ENCODE measurements at places on chromosomes 12 and 14.

GRCh38 chr12:120598674-120599463 is 17.7 kb upstream of the POP5 start:
- no peak for DNase-seq

GRCh38 chr14:59997449-59997848 is 77.5 kb downstream of the LRRC9 start:
- no peak for DNase-seq

DNA sequence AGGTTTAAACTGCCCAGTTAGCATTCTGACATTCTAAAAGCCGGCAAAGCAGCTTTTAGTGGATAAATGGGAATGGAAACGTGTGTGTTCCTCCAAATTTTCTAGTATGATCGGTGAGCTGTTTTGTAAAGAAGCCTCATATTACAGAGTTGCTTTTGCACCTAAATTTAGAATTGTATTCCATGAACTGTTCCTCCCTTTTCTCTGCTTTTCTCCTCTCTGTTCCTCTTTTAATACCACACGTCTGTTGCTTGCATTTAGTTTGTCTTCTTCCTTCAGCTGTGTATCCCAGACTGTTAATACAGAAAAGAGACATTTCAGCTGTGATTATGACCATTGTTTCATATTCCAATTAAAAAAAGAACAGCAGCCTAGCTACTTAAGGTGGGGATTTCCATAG is 10.7 kb downstream of the DYRK2 start:
- no peak for DNase-seq

DNA sequence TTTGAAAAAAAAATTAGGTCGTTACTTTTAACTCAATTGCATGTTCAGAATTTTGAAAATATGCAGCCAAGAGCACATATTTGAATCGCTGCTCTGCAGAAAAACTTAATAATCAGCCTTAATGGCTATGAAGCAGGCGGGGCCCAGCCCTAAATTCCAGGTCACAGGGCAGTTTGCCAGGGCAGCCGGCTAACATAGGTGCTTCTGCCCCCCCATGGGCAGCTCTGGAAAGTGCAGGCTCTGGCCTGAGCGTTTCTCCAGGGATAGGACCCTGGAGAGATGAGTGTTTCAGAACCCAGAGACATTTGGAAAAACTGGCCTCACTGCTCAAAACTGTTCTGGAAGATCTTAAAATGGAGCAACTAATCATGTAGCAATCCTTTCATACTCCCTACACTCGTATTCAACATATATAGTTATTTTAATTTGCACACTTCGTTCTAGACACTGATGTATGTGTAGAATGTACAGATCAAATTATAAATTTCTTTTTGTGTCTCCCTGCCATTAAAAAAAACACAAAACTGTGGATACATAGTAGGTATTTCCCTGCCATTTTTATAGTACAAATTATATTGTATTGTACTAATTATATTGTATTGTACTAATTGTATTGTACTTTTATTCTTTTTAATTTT is 26.0 kb upstream of the PTGR2 start:
- peak; percentile 68 for DNase-seq

GRCh38 chr12:79415746-79416435 is 274.9 kb downstream of the PAWR start:
- no peak for DNase-seq
